Fibroblast of skin of abdomen (primary cell): ENCODE measurements at places on chromosomes 11 and 22.

DNA sequence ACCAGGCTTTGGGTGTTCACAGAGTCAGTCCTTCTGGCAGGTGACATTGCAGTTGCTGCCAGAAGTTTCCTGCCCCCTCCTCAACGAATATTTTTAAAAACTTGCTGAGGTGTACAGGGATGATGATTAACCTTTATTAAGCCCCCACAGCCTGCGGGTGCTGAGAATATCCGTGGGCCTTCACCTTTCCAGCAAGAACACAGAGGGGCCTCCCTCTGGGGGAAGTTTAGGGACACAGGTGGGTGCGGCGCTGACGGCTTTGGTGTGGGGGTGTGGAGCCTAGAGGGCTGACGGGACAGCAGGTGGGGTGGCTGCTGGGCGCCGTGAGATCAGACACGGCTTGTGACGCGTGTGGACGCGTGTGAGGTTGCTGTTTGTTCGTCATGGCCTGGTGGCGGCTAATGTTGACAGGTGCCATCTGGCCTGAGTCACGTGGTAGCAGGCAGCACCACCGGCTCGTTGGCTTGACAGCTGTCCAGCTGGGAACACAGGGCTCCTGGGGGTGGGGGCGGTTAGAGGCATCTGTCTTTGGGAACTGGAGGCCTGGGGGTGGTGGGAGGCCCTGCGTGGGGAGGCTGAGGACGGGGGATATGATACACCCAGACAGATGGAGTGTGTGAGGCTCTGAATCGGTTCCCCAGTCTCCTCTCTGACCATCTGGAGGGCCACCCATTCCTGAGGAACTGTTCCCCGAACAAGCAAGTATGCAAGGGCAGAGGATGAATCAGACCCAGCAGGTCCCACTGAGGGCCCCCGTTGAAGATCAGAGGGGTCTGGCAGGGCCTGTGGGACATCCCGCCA lies 12.5 kb upstream of the LRRC10B start:
- no peak for DNase-seq

DNA sequence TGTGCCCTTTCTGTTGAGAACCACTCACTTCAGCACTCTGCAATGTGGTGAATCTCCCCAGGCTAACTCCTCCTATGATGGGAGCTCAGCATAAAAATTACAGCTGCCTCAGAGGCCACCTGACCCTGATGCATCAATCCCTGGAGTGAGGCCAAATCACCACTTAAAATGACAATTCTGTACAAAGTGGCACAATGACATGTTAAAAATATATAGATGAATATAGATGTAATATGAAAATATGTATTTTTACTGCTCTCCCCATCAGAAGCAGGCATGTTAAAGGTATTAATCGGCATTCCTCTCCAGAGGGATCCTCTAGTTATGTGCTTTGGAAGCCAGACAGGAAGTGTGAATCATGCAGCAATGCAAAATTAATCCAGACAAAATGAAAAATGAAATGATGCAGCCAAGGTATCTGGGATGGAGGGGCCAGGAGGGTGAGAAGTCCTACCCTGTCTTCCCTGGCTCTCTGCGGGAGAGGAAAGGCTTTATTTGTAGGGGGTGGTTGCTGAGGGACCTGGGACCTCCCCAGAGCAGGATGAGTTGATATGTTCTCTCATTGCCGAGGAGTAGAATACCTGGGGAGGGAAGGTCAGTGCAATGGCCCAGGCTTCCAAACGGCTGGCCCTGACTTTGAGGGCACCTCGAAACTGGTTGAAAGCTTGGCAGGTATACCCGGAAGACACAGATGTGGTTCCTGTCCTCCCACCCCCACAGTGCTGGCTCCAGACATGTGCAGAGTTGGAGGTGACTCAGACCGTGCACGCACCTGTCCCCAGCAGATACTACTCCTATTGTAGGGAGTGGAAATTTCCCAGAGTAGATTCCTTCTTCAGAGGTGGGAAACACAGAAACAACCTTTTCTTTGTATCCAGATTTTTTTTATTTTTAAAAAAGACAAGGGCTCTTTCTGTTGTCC lies 347.9 kb upstream of the NCAM1 start:
- peak; percentile 86 for DNase-seq

GRCh38 chr11:44725016-44725685 lies 1.6 kb upstream of the TSPAN18 start:
- peak; percentile 41 for DNase-seq

DNA sequence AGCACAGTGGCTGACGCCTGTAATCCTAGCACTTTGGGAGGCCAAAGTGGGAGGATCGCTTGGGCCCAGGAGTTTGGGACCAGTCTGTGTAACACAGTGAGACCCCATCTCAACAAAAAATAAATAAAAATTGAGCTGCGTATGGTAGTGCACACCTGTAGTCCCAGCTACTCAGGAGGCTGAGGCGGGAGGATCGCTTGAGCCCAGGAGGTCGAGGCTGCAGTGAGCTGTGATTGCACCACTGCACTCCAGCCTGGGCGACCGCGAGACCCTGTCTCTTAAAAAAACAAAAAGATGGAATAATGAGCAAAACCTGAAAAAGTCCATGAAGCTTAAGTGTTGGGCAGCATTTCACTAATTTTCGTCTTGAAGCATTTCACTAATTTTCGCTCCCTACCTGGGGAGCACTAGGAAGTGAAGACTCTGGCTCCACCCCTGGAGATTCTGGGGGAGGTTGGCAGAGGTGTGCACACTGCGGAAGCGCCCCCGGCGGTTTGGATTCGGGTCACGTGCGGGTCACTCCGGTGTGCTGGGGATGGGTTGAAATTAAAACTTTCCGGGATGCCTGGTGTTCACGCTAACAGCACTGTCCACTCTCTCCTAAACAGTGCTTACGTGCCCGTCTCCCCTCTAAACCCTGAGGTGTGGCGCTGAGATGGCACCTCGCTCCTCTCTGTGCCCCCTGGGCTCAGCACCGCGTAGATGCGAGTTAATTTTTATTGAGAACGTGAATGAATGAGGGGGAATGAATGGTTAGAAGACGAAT lies 906 bp upstream of the NAA40 start:
- DNase-seq: no peak

DNA sequence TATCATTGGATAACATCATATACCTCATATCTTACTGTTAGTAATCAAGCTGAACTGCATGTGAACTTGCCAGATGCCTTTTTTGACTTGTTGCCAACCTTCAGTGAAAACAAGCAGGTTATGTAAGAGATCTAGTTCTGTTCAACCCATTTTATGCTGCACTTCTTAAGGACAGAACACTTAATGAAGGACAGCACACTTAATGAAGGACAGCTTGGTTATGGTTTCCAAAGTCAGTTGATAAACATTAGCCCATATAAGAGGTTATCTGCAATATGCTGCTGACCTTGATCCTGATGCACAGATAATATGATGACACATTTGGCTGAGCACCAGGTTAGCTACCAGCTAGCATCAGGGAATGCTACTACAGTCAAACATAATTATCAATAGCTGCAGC lies 358.7 kb upstream of the PDGFD start:
- peak; percentile 5 for DNase-seq

DNA sequence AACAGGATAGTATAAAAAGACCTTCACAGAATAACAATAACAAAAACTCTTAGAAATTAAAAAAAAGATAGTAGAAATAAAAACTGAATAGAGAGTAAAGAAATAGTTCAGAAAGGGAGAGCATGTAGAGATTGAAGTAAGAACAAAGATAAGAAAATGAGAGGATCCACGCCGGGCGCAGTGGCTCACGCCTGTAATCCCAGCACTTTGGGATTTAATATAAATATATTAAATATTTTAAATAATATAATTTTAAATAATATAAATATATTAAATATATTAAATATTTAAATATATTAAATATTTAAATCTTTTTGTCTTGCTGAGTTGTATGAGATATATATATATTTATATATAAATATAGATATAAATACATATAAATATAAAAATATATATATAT lies 11.0 kb downstream of the APOA4 start:
- DNase-seq: no peak

DNA sequence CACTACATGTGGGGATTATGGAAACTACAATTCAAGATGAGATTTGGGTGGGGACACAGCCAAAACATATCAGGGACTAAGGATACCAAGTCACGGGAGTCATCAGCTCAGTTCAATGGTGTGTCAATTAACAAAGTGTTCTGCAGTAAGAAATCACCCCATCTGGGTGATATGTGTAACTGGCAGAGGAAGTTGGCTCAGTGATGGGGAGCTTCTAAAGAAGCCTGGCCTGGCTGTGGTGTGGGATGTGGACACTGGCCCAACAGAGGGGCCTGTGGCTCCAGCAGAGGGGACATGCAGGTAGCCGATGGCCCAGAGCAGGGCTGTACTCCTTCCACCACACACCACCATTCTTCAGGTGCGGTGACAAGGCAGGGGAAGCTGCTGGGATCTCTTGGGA lies 31.6 kb downstream of the RPS6KA4 start:
- DNase-seq: no peak

DNA sequence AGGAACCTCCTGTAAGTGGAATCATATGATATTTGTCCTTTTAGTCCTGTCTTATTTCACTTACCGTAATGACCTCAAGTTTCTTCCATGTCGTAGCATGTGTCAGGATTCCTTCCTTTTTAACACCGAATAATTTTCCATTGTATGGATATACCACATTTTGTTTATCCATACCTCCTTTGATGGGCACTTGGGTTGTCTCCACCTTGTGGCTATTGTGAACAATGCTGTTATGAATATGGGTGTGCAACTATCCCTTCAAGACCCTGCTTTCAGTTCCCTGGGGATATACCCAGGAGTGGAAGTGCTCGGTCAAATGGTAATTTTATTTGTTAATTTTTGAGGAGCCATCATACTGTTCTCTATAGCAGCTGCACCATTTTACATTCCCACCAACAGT lies 244.9 kb upstream of the BLID start:
- DNase-seq: no peak

DNA sequence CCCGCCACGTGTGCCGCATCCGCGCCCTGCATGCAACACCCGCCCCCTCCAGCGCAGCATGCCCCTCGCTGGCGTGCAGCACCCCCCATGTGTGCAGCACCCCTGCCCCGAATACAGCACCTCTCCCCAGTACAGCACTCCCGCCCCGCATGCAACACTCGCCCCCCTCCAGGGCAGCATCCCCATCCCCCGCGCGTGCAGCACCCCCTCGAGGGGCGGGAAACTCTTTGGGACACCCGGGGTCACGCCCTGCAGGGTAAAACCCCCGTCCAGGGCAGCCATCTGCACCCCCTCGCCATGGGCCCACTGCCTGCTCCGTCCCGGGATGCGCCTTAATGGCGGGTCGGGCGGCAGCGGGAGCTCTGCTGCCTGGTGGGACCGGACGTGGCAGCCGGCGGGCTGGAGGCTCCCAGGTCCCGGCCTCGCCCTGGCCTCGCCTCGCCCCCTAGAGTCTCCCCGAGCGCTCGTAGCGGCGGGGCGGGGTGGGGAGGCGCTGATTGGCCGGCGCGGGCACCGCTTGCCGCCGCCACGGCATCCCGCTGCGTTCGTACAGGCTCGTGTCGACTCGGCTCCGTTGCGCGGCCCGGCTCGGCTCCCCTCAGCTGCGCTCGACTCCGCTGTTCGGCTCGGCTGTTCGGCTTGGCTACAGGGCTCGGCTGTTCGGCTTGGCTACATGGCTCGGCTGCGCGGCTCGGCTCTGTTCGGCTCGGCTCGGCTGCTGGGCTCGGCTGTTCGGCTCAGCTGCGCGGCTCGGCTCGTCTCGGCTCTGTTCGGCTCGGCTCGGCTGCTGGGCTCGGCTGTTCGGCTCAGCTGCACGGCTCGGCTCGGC lies 417 bp upstream of the BRSK2 start:
- DNase-seq: peak; percentile 95

DNA sequence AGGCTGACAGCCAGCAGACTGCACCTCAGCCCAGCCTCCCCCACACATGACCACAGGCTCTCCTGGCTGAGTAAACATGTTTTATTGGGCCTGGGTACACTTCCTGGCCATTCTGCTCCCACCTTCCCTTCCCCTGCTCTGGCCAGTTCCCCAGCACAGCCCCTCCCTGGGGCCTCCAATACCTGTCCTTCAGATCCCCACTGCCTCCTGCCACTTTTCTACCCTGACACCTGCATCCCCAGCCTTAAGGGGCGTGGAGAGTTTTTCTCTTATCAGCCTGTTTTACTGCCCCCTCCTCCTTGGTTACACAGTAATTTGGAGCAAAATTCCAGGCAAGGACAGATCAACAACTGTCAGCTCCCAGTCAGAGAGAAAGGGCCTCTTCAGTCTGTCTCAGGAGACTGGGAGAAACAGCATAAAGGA lies at the start of gene ISX:
ISX (plus strand) TSS at position 363 of the 423 bp plus-strand sequence. CDS start 930 bp downstream, outside the sequence.
- no peak for DNase-seq
